HCT116 (cell line): ENCODE measurements at places on chromosomes 3 and 15.
A peak's percentile ranks its signal among the peaks of the same experiment; 100 is the strongest.

DNA sequence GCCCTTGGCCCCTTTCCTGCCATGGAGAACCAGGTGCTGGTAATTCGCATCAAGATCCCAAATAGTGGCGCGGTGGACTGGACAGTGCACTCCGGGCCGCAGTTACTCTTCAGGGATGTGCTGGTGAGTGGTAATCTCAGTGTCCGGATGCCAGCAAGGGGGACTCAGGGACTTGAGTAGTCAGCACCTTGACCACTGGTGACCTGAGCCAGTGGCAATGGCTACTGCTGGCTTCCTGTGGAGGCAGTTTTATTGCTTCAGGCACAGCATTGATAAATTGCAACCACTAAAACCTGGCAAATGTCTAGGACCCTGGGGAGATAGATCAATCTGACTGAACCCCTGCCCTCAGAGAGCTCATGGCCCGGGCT, 830 bp downstream of the MAP2K5 start:
- no peak for DNase-seq

GRCh38 chr15:60237446-60237845, 160.3 kb downstream of the ANXA2 start:
- DNase-seq: no peak

- DNase-seq: no peak
These were observed 1.2 kb upstream of the EDEM1 start for GRCh38 chr3:5186089-5186857.

- DNase-seq: no peak
These were observed 8.8 kb upstream of the ACTC1 start for GRCh38 chr15:34804113-34804512.

- DNase-seq: no peak
These were observed 276.4 kb downstream of the XXYLT1 start for GRCh38 chr3:194994551-194994981.

DNA sequence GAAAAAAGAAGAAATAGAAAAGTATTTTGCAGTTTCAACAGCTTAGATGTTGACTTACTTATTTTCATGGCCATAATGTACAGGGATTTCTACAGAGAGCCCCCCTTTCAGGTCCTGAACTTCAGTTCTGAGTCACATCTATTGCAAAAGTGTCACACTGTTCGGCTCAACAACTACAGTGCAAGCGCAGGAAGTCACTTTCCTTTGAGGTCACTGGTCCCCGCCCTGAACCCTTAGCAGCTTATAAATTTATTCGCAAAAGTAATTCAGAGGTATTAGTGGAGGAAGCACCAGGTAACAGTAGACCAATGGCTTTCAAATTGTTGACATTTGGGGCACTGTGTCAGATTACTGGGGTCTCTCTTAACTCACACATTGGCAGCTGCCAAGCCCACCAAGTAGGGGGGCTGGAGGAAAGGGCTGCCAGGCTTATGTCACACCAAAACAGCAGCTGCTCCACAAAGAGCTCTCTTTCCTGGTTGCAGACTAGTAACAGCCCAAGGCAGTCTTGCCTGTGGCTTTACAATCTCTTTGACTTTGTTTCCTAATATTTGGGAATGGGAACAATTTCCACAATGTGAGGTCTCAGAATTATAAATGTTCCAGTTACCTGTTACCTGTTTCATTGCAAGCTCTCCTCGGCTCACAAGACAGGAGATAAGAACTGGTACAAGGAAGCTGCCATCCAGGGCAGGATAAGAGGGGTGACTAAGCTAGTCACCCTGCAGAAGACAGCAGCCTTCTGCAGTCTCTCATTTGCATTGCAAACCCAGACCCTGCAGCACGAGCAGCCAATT, 130.2 kb upstream of the STRIT1 start:
- no peak for DNase-seq

DNA sequence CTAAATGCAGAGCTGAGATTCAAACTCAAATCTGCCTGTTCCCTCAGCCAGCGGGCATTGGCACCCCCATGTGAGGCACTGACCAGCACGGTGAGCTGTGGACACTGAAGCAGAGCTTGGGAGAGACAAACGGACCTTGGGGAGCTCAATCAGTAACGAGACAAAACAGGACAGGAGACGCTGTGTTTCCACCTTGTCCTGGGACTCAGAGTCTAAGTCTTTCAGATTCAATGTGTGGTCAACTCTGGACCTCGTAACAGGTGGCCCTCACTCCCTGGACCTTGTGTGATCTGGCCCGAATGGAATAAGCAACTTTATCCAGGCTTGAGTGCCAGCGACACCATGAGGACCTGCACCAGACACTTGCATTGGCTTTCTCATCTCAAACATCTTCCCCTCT, 232.5 kb downstream of the UACA start:
- no peak for DNase-seq

DNA sequence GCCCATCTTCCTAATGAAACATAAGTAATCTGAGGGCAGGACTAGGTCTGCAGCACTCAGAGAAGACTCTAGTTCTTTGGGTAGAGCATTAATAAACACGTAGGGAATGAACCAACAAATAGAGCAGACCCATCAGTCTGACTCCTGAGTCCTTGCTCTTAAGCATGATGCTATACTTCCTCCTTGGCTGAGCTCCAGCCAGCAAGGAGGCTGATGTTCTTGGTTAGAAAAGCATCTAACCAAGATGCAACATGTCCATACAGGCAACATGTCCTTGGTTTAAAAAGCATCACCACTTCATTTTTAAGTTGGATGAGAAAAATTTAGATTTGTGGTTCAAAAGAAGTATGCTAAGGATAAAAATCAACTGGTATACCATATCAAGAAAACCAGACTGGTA, 8.5 kb upstream of the MYH15 start:
- no peak for DNase-seq

- no peak for DNase-seq
These were observed 172.1 kb upstream of the COL8A1 start for GRCh38 chr3:99466331-99466730.

DNA sequence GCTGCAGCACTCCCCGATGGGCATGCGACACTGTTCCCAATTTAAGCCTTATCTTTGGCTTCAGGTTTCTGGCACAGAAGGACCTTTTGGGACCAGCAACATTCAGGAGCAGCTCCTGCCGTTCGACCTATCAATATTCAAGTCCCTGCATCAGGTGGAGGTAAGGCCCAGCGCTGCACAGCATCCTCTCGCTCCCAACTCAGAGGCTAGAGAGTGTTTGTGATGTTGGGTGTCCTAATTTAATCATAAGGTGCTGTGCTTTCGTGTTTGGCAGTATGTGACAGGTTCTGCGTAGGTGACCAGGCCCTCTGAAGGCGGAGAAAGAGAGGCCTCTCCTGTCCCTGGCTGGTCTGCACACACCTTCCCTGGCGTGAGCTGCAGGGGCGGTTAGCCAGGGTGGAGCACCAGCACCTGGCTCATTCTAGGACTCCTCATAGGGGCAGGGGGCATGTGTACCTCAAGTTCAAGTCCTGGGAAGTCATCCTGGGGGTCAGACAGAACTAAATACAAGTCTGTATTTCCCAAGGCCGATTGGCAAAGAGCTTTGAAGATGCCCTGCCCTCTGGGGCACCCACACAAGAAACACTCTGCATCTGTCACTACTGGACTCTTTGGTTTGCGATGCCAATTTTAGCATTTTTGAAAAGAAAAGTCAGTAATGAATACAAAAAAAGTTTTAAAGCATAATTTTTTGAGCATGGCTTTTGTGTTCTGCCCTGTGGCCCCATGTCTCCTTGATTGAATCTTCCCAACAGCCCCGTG, 17.0 kb downstream of the NISCH start:
- no peak for DNase-seq

DNA sequence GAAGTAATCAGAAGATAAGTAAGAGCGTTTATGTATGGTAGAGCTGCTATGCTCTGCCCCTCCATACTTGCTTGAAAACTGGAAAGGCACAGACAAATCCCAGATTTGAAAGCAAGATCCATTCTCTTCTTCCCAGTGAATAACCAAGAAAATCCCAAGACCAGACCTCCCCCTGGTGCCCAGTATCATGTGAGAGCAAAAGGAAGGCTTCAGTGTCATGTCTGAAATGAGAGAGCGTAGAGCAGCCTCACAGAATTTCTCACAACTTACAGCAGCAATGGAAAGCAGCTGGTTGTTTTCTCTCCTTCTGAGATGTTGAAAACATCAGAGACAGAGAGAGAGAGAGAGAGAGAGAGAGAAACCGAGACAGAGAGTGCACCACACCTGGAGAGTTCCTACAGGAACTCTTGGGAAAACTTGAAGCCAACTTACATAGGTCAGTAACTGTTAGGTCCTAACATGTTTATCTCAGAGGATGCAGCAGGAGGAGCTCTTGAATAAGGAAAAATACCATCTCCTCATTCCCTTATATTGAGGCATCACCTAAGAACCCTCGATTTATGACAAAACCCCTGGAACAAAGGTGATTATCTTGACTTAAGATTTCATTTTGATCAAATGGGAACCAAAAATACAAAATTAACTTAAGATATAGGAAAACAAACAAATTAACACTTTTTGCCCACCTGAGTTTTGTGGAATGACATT, 273.3 kb downstream of the NSUN3 start:
- peak; percentile 3 for DNase-seq

DNA sequence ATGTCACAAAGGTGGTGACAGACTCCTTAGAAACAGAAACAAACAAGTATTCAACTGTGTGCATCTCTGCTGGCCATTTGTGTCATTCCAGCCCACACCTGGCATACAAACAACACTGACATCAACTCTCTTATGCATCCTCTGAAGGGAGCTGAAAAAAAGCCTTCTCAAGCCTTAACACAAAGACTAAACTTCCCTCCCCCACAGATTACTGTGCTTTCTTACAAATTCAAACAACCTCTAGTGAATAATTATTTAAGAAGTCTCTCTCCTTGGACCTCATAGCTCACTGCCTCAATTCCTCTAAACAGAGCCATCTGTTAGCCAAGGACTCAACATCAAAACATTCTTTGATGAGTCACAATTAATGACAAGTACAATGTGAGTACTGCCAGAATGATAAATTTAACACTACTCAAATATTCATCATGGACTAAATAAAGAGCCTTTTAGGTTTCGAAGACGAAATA, 132.1 kb downstream of the WDR76 start:
- peak; percentile 13 for DNase-seq
